ENCODE measurements at places on chromosomes 5 and 9.

- no peak for DNase-seq
These were observed 516 bp downstream of the MRPL41 start for GRCh38 chr9:137552022-137552768.

- peak; percentile 38 for DNase-seq
These were observed 9.3 kb downstream of the ZNF622 start for GRCh38 chr5:16456103-16456832.

GRCh38 chr9:137176302-137177182 is 4.7 kb upstream of the TMEM210 start:
- DNase-seq, result no peak

DNA sequence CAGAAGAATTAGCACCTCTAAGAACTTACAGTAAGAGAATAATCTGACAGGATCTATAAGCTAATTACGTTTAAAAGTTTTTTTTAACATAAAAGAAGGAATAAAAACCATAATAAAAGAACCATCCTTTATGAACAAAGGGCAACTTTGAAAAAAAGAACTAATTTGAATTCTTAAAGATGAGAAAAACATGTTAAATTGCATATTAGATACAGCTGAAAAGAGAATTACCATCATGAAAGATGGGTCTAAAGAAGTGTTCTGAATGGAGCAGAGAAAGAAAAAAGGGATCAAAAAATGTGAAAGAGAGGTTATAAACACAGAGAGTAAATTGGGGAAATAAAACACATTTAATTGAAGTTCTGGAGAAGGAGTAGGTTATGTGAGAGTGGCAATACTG is 45.8 kb upstream of the IFNK start:
- DNase-seq, result no peak

GRCh38 chr5:132466433-132467286 is 23.9 kb downstream of the IRF1 start:
- no peak for DNase-seq
